Activated T-cell treated with anti-CD3 and anti-CD28 coated beads, Interleukin-2, amount 50 U/mL, for 1 hour (primary cell): ENCODE measurements at places on chromosomes 12 and 14.

- DNase-seq: no peak
Observed at GRCh38 chr12:75563351-75563750, 51.9 kb upstream of the KRR1 start.

- no peak for DNase-seq
Observed at GRCh38 chr12:122130150-122130549, 43.9 kb downstream of the IL31 start.

GRCh38 chr12:88448337-88448915, 131.8 kb downstream of the KITLG start:
- no peak for DNase-seq

DNA sequence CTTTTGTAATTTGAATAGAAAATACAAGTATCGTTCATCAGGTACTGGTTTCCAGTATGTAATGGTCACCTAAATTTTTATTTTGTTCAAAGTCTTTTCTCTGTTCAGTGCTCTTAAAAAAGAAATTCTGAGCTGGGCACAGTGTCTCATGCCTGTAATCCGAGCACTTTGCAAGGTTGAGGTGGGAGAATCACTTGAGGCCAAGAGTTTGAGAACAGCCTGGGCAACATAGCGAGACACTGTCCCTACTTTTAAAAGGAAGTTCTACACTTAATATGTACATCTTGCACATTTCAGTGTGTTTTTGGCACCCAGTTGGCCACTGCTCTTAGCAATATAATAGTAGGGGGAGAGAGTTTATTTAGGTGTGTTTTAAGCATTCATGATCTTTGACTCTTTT, 27.9 kb downstream of the PCNX1 start:
- DNase-seq: no peak

GRCh38 chr14:101963052-101963451, 1.3 kb upstream of the DYNC1H1 start:
- no peak for DNase-seq

DNA sequence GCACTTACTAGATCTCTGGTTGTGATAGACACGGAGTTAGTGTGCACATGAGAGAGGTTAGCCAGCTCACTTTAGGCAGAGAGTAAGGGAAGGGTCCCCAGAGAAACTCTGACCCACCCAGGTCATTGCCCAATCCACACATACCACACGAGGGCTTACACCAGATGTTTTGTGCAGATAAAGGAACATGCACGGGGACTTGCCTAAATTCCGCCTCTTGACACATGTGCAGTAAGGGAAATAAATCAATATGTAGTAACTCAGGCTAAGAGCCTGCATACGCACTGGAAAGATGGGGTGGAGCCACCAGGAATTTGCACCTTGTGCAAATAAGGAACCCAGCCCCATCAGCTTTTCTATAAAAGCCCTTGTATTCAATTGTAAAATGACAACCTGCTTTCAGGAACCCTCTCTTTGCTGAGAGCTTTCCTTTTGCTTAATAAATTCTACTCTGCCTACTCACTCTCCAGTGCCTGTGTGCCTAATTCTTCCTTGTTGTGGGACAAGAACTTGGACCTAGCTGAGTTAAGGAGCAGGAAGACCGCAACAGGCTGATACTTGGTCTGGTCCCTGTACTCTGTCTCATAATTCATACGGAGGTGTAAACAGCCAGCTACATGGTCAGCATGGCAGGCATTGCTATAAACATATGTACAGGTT, 120.2 kb downstream of the EMP1 start:
- no peak for DNase-seq

GRCh38 chr14:94237983-94238382, 55.1 kb downstream of the SERPINA10 start:
- no peak for DNase-seq

DNA sequence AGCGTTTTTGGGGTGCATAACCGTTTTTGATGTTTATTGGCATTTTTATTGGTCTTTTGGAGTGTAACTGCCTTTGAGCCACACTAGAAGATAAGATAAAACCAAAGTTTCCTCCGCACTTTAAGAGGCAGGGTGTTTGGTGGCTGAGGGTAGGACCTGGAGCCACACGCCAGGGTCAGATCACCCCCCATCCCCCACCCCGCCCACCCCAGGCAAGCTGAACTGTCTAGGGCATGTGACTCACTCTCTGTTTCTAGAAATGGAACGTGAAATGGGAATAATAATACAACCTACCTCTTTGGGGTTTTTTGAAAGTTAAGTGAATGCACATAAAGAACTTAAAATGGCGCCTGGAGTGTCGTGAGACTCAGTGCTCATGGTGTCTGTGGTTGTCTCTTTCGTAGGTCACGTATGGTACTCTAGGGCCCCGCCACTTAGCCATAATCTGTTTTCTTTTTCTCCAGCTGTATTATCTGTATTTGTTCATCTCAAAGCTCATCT, 56.0 kb downstream of the PPP2R5C start:
- DNase-seq: peak; percentile 55

DNA sequence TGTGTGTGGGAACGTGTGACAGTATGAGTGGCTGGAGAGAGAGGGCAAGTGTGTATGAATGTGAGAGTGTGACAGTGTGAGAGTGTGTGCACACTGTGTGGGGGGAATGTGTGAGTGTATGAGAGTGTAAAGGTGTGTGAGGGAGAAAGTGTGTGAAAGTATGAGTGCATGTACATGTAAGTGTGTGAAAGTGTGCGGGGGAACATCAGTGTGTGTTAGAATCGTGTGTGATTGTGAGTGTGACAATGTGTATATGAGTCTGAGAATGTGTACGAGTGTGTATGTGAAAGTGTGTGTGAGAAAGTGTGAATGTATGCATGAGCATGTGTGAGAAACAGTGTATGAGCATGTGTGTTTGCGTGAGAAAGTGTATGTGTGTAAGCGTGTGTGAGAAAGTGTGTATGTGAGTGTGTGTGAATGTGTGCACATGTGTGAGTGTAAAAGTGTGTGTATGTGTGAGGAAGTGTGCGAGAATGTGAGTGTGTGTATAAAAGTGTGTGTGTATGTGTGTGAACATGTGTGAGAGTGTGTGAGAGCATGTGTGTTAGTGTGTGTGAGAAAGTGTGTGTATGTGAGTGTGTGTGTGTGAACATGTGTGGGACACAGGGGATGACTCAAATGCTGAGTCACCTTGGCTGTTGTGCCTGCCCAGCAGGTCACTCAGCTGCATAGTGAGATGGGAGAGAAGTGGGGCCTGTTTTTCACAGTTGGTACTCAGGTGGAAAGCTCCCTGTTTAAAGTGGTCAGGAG, 220.5 kb upstream of the TBX3 start:
- DNase-seq: no peak

GRCh38 chr12:86826051-86826450, 569.9 kb upstream of the MGAT4C start:
- no peak for DNase-seq

DNA sequence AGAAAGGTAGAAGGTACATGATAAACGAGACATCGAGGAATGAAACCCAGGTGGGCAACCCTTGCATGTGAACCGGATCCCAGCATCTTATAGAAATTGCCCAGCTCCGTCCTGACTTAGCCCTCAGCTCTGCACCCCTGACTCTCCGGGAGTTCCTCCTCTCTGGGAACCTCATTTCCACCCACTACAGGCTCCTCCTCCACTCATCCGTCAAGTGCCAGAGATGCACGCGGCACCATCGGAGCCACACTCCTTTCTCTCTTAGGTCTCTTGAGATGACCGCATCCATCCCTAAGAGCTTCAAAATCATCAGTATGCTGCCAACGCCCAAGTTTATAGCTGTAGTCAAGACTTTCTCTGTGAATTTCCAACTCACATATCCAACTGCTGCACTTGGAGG, 84.7 kb downstream of the TTC7B start:
- no peak for DNase-seq

DNA sequence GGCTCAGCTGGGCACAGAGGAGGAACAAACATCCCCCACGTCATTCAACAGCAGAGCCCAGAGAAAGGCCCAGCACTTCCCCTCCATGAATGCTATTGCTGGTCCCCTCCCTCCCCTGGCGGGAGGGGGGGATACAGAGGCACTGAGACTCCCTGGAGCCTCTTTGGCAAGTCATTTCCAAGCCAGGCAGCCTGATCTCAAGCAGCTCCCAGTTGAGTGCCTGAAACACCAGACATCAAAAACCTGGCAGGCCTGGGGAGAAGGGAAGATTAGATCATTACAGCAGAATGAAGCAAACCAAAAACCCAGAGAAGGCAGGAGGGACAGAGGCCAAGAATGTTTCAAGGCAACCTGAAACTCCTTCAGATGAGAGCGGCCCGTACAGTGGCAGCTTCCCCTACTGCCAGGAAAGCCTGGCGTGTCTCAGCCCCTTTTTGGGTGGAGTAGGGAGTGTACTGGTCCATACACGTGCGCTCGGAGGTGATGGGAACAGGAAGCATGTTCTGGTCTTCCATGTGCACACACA, 92.1 kb downstream of the LRRC74A start:
- no peak for DNase-seq
